ENCODE measurements at places on chromosomes 1 and 21. TPM values are rescaled to one million over a fixed set of nuclear protein-coding genes. Genes with fewer than 3 reads are reported as not detected.

FNDC5 gene
- total RNA-seq = not detected

DNA sequence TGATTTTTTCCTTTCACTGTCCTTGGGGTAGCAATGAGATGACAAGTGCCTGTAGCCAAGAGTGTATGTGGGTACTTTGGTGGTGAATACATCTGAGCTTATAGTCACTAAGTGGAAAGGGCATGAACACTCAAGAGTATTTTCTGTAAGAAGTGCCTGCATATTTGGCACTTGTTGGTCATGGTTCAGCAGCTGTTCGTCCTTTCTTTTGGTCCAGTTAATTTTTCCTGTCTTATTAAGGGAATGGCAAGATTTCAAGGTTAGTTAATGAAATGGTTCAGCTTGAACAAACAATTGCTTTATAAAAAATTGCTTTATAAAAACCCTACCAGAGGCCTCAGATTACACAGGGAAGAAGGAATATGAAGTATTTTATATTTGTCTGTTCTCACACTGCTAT, 48.6 kb upstream of the GPR52 start:
- DNase-seq = no peak

GRCh38 chr1:48526008-48526710, 54.2 kb upstream of the SPATA6 start:
- no peak for DNase-seq

DNA sequence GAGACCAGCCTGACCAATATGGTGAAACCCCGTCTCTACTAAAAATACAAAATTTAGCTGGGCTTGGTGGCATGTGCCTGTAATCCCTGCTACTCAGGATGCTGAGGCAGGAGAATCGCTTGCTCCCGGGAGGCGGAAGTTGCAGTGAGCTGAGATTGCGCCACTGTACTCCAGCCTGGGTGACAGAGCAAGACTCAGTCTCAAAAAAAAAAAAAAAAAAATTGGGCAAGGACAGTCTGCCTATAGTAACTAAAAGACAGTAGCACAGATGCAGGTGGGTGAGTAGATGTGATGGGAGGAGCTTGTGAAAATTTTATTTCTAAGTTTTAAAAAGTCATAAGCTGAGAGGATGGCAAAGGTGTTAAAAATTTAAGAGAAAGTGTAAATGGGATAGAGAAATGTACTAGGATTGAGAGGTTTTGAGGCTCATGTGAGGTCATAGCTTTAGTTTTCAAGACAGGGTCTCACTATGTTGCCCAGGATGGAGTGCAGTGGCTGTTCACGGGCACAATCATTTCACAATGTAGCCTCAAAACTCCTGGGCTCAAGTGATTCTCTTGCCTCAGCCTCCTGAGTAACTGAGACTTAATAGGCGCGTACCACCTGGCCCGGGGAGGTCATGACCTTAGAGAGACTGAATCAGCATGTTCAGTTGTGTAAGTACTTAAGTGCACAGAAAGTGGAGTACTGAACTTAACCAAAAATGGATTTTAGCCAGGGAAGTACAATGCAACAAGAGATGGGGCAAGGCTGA, 33.7 kb downstream of the PTP4A2 start:
- DNase-seq = no peak

CCDC27 gene
- not detected for total RNA-seq

- DNase-seq = peak; percentile 59
These were observed 3.8 kb downstream of the IRF2BP2 start for GRCh38 chr1:234605983-234606783.

LCE6A gene
- total RNA-seq = not detected

KCNA3 gene
- 59.8 TPM for total RNA-seq

IL22RA1 gene
- not detected for total RNA-seq

Measured in activated CD8-positive, alpha-beta memory T cell treated with anti-CD3 and anti-CD28 coated beads, Interleukin-2, amount 10 ng/mL, durations not matched to agents 7 days and 5 days (primary cell).